ENCODE measurements at places on chromosomes 3 and 15.
A peak's percentile ranks its signal among the peaks of the same experiment; 100 is the strongest.

- DNase-seq: no peak
These were observed 93.4 kb downstream of the MBNL1 start for GRCh38 chr3:152362086-152362485.

DNA sequence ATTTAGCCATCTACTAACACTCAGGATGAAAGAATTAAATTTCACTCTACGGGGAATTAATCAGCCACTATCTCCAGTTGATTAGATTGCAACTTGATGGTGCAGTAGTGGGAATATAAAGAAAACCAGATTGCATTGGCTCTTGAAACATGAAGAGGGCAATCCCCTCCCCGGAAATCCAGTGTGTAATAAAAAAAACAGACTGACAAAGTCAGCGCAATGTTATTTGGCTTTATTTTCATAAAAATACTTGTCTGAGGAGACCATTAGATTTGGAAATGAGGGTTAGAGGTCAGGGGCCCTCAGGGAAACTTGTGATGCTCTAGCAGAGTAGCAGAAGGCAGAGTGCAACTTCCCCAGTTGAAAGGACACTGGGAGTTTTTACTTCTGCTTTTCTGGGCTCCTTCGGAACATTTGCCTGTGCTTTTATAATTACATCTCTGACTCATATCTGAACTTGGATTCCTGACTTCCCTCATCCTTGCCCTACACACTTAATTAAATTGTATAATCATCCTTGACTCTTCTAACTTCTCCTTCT lies 326.8 kb downstream of the TUSC7 start:
- no peak for DNase-seq

GRCh38 chr3:57952208-57952631 lies 56.0 kb upstream of the FLNB start:
- DNase-seq: no peak

- DNase-seq: no peak
These were observed 52.8 kb upstream of the UTS2B start for GRCh38 chr3:191383124-191383523.

GRCh38 chr3:136036306-136036705 lies 70.8 kb downstream of the PPP2R3A start:
- no peak for DNase-seq

- no peak for DNase-seq
These were observed 3.2 kb downstream of the HDAC11 start for GRCh38 chr3:13483286-13483685.

DNA sequence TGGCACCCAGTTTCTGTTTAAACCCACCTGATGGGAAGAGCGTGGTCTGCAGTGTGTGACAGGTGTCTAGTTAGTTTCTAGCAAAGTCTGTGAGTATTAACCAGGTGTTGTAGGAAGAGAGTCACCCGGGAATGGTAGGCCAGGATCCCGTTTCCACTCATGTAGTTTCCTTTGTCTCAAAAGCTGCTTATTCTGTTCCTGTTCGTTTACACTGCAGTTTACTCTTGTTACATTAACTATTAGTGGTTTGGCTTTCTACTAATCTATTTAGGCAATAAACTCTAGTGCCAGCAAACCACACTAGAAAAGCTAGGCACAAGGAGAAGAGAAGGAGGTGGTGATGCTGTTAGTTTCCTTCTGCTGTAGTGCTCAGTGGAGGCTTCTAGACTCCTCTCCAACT lies 32.7 kb downstream of the WDR76 start:
- no peak for DNase-seq

DNA sequence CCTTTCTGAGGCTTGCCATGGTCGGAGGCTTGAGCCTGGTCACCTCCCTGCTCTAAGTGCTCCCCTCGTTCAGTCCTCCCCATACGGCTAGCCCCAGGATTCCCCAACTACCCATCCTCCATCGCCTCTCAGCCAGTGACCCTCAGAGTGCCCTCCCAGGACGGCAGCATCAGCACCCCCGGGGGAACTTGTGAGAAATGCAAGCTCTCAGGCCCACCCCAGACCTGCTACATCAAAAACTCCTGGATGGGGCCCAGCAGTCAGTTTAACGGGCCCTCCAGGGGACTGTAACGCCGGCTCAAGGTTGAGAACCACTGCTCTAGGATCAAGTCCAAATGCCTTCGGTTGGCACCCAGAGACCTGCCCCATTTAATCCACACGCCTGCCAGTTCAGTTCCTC lies 6.9 kb downstream of the ADAMTS17 start:
- no peak for DNase-seq

- DNase-seq: no peak
These were observed 25.7 kb upstream of the ANO10 start for GRCh38 chr3:43647331-43648166.

- no peak for DNase-seq
These were observed 139.7 kb downstream of the STAG1 start for GRCh38 chr3:136612512-136612911.

DNA sequence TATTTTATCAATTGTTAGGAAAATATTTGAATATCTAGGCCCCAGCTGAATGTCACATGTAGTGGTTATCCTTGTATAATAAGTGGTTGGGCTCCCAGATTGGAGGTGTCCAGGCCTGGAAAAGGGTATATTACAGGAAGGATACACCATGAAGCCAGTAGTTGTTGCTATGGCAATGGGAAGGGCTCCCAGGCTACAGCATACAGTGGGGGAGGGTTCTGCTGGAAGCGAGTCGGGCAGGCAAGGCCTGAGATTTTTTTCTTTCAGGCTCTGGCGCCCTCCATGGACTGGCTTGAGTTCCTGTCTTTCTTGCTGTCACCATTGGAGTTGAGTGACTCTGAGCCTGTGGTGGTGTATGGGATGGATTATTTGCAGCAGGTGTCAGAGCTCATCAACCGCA lies 8.9 kb downstream of the ECE2 start:
- no peak for DNase-seq

DNA sequence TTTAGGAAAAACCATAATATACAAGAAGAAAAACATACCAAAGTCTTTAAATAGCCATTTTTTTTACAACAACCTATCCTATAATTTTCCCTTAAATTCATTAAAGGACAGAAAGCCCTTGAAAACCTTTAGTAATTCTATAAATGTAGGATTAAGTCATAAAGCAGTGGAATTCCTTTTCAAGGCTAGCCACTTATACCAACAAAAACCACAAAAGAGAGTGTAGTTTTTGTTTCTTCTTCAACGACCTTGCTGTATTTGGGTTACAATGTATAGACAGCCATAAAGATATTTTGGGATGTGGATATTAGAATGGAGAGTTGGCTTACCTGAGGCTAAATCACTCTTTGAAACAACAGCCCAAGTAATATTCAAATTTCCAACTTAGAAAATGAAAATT lies 296.6 kb upstream of the CDIN1 start:
- no peak for DNase-seq

DNA sequence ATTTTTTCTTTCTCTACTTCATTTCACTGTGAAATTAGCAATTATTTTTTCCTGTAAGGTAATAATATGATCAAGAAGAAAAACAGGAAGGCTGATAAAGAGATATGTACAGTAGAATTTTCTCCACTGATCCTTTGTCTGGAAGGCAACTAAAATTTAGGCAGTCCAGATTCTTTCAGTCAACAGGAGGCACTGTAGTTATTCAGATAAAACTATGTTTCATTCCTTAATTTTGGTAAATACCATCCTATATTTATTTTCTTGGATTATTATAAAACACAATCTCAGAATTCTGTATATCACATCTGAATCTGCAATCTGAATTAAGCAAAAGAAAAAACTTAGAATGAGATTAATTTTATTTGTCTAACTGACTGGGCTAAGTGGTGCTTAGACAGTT lies 343.2 kb downstream of the LSAMP start:
- no peak for DNase-seq

DNA sequence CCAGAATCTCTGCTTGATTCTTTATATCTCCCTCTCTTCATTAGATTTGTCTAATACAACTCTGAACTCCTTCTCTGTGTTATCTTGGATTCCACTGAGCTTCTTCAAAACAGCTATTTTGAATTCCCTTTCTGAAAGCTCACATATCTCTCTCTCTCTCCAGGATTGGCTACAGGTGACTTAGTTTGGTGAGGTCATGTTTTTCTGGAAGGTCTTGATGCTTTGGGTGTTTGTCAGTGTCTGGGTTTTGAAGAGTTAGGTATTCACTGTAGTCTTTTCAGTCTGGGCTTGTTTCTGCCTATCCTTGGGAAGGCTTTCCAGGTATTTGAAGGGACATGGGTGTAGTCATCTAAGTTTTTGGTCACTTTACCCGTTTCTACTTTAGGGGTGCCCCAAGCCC lies 781.8 kb downstream of the FHIT start:
- no peak for DNase-seq

DNA sequence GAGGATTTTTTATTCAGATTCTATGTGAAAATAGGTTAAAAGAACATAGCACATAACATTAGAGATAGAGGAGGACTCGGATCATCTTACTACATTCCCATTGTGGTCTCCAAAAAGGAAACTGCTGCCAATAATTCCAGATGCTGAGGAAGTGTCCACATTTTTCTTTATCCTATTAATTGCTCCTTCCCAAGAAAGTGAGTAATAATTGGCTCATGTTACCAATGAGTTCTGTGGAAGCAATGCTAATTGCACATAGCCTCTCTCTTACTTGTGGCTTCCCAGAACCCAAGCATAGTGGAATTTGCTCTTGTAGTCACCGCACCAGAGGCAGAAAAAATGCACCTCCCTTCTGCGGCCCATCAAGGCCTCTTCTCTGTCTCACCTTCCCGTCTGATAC lies 208.4 kb downstream of the PLOD2 start:
- DNase-seq: peak; percentile 13

DNA sequence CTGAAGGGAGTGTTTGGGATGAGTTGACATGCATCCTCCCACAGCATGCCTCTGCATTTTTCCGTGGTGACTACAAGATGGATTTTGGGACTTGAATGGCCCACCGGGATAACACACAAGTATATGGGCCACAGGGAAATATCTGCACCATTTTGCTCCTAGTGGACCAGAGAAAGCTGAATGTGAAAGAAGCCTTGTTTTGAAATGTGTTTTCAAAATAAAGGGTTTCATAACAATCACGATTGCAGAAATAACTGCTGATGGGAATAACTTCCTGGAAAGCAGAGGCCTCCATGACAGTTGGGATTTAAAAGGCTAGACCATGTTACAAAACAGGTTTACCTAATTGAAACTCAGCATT lies 77.5 kb upstream of the PRR23C start:
- no peak for DNase-seq

DNA sequence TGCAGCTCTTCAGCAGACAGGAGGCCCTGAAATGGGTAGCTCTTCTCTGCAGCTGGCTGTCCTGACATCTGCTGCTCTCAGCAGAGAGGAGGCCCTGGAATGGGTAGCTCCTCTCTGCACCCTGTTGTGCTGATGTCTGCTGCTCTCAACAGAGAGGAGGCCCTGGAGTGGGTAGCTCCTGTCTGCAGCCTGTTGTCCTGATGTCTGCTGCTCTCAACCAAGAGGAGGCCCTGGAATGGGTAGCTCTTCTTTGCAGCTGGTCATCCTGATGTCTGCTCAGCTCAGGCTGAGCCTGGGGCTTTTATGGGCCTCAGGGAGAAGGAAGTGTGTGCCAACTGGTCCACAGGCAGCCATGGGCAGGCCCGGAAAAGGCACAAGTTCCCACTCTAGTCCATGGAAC lies 66.6 kb downstream of the PIK3CB start:
- DNase-seq: no peak
